ENCODE measurements at places on chromosomes 7 and 10. TPM values are rescaled to one million over a fixed set of nuclear protein-coding genes. Genes with fewer than 3 reads are reported as not detected.

GRCh38 chr7:67916571-67917436 lies 920.2 kb downstream of the TYW1 start:
- DNase-seq = no peak

GRCh38 chr10:34955391-34955790 lies 134.8 kb downstream of the CUL2 start:
- DNase-seq = peak; percentile 83

GDF10 gene
- total RNA-seq = not detected

DNA sequence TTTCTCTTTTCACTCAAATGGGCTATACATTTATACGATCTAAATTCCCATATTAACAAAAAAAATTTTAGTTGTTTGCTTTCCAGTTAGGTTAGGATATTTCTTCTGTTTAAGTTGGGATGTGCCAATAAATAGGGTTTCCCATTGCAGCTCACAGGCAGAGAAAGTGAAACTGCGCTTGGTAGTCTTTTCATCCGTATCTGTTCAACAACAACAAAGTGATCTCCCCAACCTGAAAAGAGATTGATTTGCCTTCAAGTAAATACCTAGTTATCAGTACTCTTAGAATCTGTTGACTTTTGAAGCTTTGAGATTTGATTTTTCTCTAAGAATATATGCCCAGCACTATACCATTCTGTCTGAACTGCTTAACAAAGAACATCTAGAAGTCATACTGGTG lies 143.4 kb downstream of the DYNC1I1 start:
- DNase-seq = no peak

DNA sequence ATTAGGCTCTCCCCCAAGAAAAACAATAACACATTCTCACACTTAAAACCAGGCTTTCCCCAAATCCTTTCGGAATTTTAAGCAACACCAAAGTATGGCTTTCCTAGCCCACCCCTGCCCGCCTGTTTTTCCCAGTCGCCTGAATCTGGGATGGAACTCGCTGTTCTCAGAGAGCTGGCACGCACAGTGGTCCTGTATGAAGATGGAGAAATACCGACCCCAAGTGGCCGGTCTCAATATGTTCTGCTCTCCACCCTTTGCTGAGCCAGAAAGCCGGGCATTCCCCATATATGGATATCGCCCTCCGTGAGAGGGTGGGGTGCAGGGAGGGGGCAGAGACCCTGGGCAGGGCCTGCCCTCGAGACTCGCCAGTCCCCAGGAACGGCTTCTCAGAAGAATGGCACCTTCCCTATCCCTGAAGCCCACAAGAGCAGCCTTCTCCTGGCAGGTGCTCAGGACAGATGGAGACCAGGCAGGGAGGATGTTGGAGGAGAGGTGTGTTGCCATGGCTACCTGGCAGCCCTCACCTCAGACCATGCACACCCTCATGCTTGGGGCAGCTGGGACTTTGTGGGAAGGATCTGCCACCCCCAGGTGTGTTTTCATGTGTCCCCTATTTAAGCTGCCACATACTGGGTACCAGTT lies 3.4 kb downstream of the TACR2 start:
- peak; percentile 22 for DNase-seq

GRCh38 chr7:151080067-151080521 lies 515 bp downstream of the FASTK start:
- DNase-seq = no peak

MET gene
- 255 TPM for total RNA-seq

GRCh38 chr7:87199241-87199640 lies 20.3 kb downstream of the TMEM243 start:
- DNase-seq = no peak

NUP205 gene
- 38.8 TPM for total RNA-seq

CRYGN gene
- not detected for total RNA-seq

DNA sequence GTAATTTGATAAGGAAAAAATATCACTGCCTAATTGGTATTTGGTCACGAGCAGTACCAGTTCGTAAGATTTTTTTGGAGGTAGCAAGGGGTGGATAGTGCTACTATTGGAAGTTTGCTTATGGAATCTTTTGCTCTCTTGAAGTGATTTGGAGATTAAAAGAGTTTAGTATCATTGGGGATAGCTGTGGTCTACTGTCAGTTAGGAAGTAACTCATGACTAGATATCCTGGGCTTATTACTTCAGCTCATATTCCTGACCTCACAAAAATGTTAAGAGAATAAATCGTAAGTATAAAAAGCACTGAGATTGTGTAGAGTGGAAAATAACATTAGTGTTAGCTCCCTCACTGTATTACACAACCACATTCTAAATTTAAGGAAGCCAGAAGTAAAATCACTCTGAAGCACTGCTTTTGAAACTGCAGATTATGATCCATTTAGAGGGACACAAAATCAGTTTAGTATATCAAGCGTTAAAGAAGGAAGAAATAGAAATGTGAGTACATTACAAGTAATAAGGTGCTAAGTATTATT lies 22.6 kb downstream of the SGPL1 start:
- no peak for DNase-seq

DNA sequence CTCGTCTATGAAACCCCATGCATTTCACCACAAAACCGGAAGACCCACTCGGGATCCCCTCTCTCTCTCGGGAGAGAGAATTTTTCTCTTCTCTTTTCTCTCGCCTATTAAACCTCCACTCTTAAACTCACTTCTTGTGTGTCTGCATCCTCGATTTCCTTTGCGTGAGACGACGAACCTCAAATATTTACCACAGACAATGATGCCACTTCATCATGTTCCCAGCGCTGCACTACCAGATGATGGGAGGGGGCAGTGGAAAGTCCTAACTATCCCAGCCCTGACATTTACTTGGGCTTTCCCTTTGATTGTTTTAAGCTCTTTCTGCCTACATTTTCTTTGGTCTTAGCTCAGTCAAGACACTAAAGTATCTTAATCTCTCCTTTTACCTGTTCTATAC lies 906.7 kb downstream of the GRID1 start:
- DNase-seq = no peak

DIP2C gene
- total RNA-seq = 14.4 TPM

PTPRN2 gene
- total RNA-seq = 1.2 TPM

DNA sequence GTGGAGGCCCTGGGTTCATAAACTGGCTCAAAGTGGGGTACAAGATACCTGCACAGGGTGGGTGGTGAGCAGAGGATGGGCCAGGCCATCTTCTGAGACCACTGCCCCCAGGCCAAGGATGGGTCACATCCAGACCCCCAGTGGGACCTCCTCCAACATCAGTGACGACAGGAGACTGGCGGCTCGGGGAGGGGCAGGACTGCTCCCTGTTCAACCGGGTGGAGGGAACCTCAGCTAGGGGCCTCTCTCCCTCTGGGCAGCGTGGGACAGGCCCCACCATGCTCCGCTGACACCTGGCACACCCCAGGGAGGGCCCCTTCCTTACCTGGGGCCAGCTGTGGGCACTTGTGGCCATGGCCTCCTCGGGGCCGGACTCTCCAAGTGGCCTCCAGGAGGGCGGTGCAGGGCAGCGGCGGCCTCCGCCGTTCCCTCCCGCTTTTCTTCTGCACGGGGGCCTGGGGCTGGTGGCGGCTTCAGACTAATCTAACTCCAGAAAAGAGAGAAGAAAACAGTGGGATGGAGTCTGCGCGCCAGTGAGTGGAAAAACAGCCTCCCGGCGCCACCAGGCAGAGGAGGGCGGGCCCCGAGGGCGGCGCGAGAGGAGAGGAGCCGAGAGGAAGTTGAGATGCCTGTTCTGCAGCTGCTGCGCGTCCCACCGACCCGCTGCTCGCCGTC lies at the start of gene CALHM2:
CALHM2 (minus strand) TSS at position 540 of the 675 bp plus-strand sequence. CDS start 2,429 bp downstream, outside the sequence.
- peak; percentile 2 for DNase-seq

- no peak for DNase-seq
These were observed 5.5 kb downstream of the JAZF1 start for GRCh38 chr7:28174901-28175661.

LHFPL3 gene
- not detected for total RNA-seq

DNA sequence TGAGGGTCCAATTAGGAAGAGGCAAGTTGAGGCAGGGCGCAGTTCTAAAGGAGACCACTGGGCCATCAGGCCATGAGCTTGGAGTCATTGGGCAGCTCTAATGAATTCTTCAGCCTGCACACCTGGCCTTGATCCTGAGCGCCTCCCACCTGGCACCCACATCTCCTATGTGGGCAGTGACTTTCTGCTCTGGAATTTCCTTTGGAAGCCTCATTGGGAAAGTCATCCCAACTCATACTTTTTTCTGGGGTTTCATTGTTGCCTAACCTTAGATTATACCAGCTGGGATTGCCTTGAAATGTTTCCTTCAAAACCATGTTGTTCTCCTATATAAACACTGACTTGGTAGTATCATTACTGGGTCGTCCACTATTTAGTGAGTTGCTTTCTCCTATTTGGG lies 54.1 kb downstream of the PLPP4 start:
- peak; percentile 72 for DNase-seq

- no peak for DNase-seq
These were observed 28.0 kb downstream of the PRSS2 start for GRCh38 chr7:142798451-142799436.

GRCh38 chr7:18565337-18565736 lies 69.8 kb downstream of the HDAC9 start:
- DNase-seq = no peak

MLXIPL gene
- total RNA-seq = not detected

DNA sequence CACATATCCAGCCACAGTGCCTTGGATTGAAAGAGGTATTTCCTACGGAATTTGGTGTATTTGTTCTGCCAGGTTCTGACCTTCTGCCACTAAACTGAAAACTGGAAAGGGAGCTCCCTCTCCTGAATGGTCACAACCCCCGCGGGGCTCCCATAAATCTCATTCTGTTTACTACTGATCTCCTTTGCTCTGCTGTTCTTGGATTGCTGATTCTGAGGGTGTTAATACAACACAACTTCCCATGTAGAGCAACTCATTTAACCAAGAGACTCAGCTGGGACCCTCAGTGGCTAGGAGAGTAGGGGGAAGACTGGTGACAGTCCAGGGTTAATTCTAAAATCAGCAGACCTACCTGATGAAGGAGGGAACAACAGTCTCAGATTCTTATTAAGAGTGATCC lies 662.9 kb downstream of the INHBA start:
- DNase-seq = no peak

GRCh38 chr7:40058026-40058425 lies 76.4 kb downstream of the MPLKIP start:
- DNase-seq = no peak

- DNase-seq = no peak
These were observed 220.5 kb downstream of the PTPRN2 start for GRCh38 chr7:158366916-158367633.

- DNase-seq = no peak
These were observed 108.2 kb downstream of the PCLO start for GRCh38 chr7:83054472-83054871.
